ENCODE measurements at places on chromosomes 1 and 21.

GRCh38 chr1:18575620-18576019 is 55.0 kb upstream of the PAX7 start:
- peak; percentile 65 for DNase-seq

DNA sequence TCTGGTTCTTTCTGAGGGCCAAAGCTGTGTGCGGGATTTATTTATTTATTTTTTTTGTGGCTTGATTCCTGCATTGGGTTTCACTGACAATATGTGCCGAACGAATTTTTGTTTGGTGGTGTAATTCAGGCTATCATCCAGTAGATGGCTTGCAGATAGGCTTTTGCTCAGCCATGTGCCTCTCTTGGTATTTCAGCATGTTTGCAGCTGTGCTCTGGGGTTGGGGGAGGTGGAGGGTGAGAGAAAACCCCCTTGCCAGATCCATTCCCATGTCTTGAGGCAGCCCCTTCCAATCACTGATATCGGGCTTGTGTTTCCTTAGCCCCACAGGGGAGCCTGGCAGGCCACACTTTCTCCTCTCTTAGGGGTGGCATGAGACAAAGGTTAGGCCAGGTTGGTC is 302.4 kb downstream of the PTGER3 start:
- no peak for DNase-seq

GRCh38 chr1:48472638-48473037 is 634 bp upstream of the SPATA6 start:
- no peak for DNase-seq

GRCh38 chr1:166874464-166874863 is 1.6 kb downstream of the TADA1 start:
- DNase-seq, result no peak

- DNase-seq, result no peak
These were observed 26.5 kb upstream of the PLXNA2 start for GRCh38 chr1:208270651-208271141.

GRCh38 chr21:33403128-33403785 is at the start of gene IFNGR2:
Gene IFNGR2, plus strand, starts transcription at chr21:33403413. Its CDS starts 131 bp downstream, at chr21:33403544.
- peak; percentile 52 for DNase-seq

DNA sequence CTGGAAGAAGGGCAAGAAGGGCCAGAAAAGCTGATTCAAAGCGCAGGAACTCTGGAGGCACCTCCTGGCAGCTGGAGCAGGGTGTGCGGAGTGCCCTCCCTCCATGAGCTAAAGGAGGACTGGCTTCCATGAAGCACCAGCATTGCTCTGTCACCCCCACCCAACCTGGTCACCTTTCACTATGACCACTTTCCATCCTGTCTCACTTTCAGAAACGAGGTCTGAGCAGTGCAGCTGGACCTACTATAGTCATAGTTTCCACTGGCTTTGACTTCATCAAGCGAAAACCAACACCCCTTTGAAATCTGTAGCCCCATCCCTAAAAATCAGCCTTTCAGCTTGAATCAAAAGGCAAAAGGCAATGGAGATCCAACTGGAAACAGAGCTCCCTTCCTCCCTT is 84.8 kb upstream of the CACNA1E start:
- DNase-seq, result no peak

DNA sequence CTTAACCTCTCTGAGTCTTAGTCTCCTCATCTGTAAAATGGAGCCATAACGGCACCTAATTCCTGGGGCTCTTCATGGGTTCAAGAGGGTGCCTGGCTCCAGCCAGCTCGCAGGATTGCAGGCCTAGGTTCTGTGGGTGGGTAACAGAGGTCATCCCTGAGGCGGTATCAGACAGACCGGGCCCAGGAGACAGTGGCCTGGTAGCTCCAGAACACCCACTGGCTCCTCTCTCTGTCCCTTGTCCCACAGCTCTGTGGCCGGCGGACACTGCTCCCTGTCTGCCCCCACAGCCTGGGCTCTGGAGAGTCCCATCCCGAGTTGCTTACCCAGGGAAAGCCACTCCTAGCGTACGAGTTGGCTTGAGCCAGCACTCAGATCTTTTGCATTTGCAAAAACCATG is 150.3 kb downstream of the PEX14 start:
- no peak for DNase-seq

GRCh38 chr1:18100060-18100459 is 7.5 kb upstream of the IGSF21 start:
- DNase-seq, result no peak

- no peak for DNase-seq
These were observed 14.6 kb downstream of the ZBTB21 start for GRCh38 chr21:41995577-41995976.

DNA sequence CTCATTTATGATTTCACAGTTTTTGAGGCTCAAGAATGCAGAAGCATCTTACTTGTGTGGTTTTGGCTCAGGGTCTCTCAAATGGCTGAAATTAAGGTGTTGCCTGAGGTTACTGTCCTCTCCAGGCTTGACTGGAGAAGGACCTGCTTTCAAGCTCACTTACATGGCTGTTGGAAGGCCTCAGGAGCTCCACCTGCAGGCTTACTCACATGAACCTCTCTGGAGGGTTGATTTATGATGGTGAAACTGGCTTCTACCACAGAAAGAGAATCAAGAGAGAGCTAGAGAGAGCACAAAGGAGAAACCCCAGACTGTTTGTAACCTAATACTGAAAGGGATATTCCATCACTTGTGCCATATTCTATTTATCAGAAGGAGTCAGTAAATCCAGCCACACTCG is 6.2 kb upstream of the KCNK2 start:
- no peak for DNase-seq

DNA sequence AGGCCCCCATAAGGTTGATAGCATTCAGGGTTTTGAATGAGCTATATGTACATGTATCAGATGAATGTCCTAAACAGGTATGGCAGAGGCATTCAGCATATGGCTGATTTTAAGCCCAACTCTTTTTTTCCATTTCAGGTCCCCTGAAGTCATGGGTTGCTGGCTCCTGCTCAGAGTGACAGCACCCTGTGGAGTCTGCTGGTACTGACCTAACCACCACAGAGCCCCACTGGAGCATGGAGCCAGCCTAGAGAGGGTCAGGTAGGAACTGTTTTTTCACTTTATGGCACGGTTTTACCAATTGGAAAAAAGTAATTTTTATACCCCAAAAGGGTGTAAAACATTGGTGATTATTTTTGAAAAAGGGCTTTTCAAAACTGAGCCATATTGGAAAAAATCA is 82.5 kb upstream of the MPC2 start:
- DNase-seq, result no peak

GRCh38 chr1:169371404-169371803 is 3.4 kb downstream of the BLZF1 start:
- DNase-seq, result no peak

GRCh38 chr1:91124989-91125417 is 103.2 kb upstream of the ZNF644 start:
- no peak for DNase-seq

GRCh38 chr1:64880449-64880848 is 85.9 kb downstream of the JAK1 start:
- no peak for DNase-seq

- DNase-seq, result no peak
These were observed 44.3 kb upstream of the COL24A1 start for GRCh38 chr1:86200901-86201300.

DNA sequence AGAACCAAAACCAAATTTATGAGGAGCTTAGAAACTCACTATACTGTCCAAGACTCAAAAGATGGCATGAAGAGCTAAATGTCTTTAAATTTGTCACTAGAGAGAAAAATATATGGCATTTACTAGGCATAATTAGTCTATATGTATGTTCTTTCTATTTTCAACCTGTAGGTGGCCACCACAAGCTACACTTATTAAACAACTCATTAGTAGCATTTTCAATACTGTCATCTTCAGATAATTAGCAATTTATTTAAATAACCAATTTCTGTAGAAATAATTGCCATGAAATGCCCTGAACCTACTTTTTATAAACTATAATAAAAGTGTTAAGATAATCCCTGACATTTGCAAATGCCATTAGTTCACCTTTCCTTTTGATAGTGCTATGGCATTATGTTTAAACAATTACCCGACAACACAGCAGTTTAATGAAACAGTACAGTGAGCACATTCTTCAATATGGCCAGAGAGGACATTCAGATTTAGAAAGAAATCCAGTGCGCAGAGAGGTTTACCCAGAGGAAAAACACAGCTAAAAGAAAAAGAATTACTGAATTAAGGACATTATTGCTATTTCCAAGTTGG is 522.5 kb downstream of the PTBP2 start:
- no peak for DNase-seq

GRCh38 chr1:205301205-205301821 is 20.2 kb downstream of the NUAK2 start:
- DNase-seq, result no peak

GRCh38 chr1:208381481-208381880 is 137.3 kb upstream of the PLXNA2 start:
- no peak for DNase-seq

DNA sequence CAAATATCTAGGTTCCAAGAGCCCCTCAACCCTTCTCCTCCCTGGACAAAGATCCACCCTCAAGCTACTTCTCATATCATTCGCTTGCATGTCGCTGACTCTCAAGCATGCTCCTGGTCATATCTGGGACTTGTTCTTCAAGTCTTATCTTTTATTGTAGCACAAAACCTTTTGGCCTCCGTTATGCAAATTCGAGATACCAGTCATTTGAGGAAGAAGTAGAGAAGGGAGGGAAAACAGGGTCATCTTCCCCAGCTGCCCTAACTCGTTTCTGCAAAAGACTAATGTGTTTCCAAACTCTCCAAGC is 63.8 kb upstream of the ETS2 start:
- no peak for DNase-seq

DNA sequence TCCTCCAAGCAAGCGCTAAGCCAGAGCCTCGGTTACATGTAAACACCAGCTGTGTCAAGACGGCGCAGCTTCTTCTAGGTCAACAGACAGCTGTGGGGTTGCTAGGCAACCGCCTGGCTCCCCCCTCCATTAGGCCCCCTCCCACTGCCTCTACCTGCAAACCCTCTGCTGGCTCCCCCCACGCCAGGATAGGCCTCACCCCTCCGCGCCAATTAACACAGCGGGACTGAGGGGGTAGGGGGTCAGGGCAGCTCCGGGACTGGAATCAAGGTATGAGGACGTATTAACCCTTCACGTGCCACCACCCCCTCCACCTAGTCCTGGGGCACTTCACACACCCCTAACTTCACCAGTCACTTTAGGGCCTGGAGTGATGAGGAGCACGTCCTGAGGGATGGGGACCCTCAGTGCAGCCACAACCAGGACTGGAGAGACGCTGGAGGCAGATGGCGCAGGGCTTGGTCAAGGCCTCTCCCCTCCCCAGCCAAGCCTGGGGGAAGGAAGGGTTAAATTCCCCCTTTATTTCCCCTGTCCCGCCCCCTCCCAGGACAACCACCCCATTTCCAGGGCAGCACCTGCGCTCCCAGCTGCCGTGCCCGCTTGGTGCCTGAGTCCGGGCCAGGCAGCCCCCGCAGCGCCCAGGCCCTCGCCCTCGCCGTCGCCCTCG is 37.4 kb upstream of the WASF2 start:
- DNase-seq, result no peak

- no peak for DNase-seq
These were observed 40.3 kb upstream of the ECE1 start for GRCh38 chr1:21330544-21330943.

- no peak for DNase-seq
These were observed 11.4 kb upstream of the RNF187 start for GRCh38 chr1:228475812-228476211.

DNA sequence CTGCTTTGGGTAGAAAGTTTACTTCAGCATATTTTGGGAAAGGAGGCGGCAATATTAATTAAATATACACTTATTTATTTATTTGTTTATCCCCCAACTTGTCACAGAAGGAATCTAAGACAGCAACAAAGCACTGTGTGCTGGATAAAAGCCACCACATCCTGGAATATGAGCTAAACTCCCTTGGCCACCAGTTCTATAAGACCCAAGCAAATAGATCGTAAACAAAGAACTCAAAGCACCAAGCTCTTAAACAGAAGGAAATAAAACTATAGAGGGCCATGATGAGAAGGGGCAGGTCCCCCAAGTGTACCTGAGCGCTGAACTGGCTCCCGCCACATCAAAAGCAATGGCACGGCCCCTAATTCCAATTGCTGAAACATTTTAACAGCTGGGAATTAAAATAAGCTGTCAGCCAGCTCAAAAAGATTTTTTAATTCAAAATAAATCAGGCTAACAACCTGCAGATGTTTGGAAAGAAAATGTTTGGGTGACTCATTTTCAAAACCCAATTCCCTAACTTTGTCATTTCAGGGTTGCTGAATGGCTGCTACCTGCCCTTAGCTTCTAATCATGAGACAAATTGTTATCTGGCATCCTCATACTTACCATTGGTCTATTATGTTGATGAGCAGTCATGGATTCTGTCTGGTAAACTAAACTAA is 127.1 kb downstream of the SLC30A10 start:
- no peak for DNase-seq

GRCh38 chr1:155951753-155952504 is 10.5 kb downstream of the RXFP4 start:
- no peak for DNase-seq

DNA sequence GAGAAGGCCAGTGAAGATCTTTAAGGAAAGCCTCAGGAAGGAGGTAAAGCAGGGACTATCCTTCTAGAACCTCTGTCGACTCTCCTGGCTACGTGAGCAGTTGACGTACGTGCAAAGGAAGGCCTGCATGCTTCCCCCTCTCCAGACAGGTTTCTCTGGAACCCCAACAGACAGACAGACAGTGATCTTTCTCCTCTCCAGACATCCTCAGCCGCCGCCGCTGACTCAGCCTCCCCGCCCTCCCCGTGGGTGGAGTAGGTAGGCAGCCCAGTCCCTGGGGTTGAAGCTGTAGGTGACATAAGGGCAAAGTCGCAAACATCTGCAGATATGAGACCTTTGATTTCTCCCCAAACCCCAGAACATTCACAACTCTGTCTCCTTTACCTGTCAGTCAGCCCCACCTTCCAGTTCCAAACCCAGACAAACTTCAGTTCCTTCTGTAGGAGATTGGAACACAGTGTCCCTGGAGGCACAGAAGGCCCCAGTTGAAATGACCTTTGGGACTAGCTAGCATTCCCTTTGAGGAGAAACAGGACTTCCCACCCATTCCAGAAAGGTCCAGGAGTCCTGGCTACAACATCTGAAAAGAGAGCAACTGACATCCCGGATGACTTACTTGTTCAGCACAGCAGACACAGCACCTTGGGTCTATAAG is 146.0 kb upstream of the JUN start:
- DNase-seq, result peak; percentile 65

GRCh38 chr1:203475012-203475981 is at the start of gene PRELP:
Gene PRELP, plus strand, starts transcription at chr1:203475806. Its CDS starts 7,379 bp downstream, at chr1:203483185.
- no peak for DNase-seq

DNA sequence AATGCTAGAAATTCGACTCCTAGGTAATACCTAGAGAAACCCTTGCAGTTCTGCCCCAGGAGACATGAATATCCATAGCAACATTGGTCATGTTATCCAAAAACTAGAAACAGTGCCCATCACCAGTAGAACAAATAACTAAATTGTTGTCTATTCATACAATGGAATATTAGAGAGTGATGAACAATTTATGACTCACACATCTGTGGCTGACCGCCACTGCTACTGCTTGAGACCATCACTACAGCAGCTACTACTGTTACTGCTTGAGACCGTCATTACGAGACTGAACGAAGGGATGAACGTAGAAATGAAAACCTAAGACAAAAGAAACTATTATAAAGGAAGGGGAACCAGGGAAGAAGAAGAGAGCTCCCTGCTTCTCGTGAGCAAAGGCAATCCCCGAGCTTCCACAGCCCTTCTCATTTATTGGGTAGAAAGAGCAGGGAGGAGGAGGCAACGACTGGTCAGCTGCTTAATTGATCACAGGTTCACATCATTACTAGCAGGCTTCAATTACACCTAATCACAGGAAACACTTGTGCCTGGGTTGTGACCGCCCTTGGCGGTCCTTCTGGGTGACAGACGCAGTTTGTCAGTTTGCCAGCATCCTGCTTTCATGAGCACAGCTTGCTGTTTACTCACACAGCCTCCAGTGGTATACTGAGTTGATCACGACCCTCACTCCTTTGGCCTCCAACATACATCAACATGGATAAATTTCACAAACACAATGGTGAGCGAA is 14.1 kb upstream of the PADI4 start:
- no peak for DNase-seq

All from activated CD4-positive, CD25-positive, alpha-beta regulatory T cell treated with anti-CD3 and anti-CD28 coated beads, Interleukin-2, amount 50 U/mL, for 72 hours (primary cell).